Dermis microvascular lymphatic vessel endothelial cell (primary cell): ENCODE measurements at places on chromosomes 16 and 17. TPM values are rescaled to one million over a fixed set of nuclear protein-coding genes. Genes with fewer than 3 reads are reported as not detected.
A peak's percentile ranks its signal among the peaks of the same experiment; 100 is the strongest.

GRCh38 chr17:410543-411401 lies 58.2 kb upstream of the RPH3AL start:
- peak; percentile 30 for DNase-seq

- DNase-seq = peak; percentile 67
Measured at GRCh38 chr17:41785091-41785858, 1.2 kb downstream of the JUP start.

GRCh38 chr16:18041864-18042834 lies 294.4 kb downstream of the NPIPA8 start:
- no peak for DNase-seq

DNA sequence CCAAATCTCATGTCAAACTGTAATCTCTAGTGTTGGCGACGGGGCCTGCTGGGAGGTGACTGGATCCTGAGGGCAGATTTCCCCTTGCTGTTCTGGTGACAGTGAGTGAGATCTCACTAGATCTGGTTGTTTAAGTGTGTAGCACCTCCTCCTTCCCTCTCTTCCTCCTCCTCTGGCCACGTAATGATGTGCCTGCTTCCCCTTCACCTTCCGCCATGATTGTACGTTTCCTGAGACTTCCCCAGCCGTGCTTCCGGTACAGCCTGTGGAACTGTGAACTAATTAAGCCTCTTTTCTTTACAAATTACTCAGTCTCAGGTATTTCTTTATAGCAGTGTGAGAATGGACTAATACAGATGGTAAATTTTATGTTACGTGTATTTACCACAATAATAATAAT lies 49.2 kb downstream of the METTL16 start:
- no peak for DNase-seq

GRCh38 chr17:164303-165235 lies 16.9 kb downstream of the DOC2B start:
- peak; percentile 61 for DNase-seq

GRCh38 chr17:28744972-28745785 lies 1.4 kb downstream of the TRAF4 start:
- DNase-seq = peak; percentile 65

Gene IL32
- 52.0 and 53.5 TPM in 2 replicates for total RNA-seq

Gene MT1A
- total RNA-seq = 1.7 TPM in 1 of 2 replicates, not detected in the other

Gene USP43
- total RNA-seq = 0.13 TPM in 2 replicates
